ENCODE measurements at places on chromosomes 12 and 14. TPM values are rescaled to one million over a fixed set of nuclear protein-coding genes. Genes with fewer than 3 reads are reported as not detected.

DNA sequence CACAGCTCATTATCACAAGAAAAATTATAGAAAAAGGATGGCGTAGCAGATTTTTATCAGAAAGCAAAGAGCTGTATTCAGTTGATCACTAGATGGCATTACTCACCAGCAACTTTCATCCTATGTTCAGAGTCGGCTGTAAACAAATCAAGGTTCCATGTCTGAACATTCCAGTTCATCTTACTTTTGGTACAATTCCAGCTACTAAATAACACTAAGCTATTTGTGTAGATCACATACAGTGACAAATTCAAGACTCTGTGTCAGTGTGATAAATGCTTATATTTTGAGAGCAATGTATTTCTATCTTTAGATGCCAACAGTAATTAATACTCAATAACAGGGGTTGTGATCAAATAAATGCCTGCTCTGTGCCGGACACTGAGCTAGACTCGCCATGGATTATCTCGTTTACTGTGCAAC, 30.1 kb downstream of the NRDE2 start:
- DNase-seq, result peak; percentile 57

DNA sequence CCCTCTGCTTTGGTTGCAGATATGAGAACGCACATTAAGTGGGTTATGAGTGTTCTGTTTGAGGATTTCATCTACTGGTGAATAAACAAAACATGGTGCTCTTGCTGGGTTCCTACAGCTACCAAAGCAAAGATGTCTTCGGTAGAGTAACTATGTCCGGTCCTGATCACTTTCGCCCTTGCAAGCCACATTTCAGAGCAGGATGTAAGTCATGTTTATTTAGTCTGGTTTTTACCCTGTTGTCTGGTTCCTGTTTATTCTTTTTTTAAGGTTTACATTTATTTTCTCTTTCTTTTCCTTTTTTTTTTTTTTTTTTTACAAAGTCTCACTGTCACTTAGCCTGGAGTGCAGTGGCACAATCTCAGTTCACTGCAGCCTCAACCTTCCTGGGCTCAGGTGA, 99.2 kb downstream of the VEZT start:
- no peak for DNase-seq

- DNase-seq, result no peak
Observed at GRCh38 chr14:97866664-97867063, 1069.5 kb downstream of the VRK1 start.

- DNase-seq, result no peak
Observed at GRCh38 chr12:74897425-74898211, 312.0 kb downstream of the KCNC2 start.

Gene KRT79
- not detected for polyA plus RNA-seq

DNA sequence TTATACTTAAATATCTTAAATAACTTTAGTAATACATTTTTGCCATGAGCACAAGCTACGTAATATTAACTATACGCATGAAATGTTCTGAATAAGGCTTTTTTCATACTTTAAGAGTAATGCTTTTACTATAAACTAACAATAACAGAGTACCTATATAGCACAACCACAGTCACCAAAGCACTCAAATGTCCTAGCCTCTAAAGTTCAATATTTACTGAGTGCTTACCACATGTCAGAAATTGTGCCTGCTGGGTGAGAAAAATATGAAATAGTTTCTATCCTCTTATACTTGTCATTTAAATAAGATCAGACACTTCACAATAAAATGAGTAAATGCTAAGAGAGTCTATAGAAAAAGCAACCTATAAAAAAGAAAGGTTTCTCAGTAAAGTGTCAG, 83.1 kb downstream of the SH2B3 start:
- DNase-seq, result no peak

Gene BDKRB2
- polyA plus RNA-seq, result 5.2 TPM

GRCh38 chr12:3161861-3162260, 84.7 kb downstream of the TSPAN9 start:
- DNase-seq, result no peak

GRCh38 chr14:106551265-106551664, 1024.9 kb downstream of the TMEM121 start:
- DNase-seq, result no peak

Data from renal cortex interstitium (tissue), 15 donors.